ENCODE measurements at places on chromosomes 16 and 17.

GRCh38 chr17:2982854-2983253 lies 80.6 kb downstream of the OR1D5 start:
- no peak for DNase-seq

GRCh38 chr17:76956846-76957540 lies 88.8 kb downstream of the MGAT5B start:
- DNase-seq: no peak

GRCh38 chr17:7328009-7328408 lies 1.1 kb downstream of the NEURL4 start:
- no peak for DNase-seq

DNA sequence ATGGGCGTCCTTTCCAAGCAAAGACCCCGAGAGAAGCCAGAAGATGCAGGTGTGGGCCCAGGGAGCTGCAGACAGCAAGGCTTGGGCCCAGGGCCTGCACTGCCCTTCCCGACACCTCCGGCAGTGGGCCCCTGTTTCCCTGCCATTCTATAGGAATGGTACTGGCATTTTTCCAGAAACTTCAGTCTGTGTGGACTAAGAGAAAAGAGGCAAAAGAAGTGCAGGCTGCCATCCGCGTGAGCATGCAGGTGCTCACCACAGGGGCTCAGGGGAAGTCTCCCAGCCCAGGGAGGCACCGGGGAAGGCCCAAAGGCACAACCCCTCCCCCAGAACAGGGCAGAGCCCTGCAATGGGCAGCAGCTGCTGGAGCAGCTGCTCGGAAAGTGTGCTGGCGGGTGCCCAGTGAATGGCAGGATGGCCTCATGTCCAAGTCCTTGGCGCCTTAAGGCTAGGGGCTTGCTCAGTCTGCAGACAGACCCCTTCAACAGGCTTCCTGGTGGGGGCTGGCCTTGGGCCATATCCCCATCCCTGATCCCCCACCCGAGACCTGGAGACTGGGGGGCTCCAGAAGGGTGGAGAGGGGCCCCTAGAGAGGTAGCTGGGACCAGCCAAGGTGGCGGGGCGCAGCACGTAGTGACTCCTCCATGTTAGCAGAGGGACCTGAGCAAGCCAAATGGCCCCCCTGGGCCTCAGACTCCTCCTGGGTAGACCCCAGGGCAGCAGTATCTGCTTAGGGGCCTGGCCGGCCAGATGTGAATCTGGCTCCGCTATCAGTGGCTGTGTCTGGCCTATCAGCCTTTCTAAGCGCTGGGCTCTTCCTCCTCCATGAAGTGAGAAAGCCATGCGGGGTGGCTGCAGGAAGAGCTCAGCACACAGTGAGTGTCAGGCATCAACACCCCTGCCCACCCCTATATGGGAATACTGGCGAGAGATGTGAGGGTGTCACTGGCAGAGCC lies 6.7 kb upstream of the TPPP3 start:
- no peak for DNase-seq

- peak; percentile 77 for DNase-seq
These were observed 6.7 kb downstream of the FOXL1 start for GRCh38 chr16:86584726-86585721.

DNA sequence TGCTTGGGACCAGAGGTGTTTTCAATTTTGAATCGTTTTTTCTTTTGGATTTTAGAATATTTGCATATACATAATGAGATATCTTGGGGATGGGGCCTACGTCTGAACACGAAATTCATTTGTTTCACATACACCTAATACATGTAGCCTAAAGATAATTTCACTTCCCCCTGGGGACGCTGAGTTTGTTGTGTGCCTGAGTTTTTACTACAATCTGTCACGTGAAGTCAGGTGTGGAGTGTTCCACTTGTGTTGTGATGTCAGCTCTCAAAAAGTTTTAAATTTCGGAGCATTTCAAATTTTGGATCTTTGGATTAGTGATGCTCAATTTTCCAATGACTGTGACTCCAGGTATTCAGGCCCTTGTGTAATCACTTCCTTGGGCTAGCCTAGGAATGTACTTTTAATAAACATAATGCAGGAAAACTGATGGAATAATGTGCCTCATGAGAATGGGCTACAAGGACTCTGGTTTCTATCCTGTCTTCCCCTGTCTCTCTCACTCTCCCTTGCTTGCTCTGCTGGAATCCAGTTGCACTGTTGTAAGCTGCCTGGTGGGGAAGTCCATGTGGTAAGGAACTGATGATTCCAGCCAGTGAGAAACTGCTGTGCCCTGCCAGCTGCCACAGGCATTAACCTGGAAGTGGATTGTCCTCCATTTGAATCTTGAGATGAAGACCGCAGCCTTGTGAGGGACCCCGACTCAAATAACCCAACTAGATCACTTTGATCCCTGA lies 403.8 kb downstream of the SHISA9 start:
- no peak for DNase-seq

DNA sequence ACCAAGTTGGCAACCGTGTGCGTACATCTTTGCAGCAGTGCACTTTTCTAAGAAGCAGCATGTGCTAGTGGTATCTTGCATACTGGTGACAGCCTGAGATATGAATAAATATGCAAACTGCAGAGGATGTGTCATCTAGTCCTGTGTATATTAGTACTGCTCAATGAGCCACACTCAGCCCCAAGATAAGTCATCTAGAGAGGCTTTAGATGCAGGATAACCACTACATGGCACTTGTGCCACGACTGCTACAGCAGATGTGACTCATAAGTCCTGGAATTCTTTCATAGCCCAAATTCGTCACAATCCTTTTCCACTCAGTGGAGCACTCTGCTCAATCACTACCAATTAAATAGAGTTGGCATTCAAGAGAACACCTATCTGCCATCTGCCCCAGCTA lies 171.5 kb downstream of the AXIN2 start:
- no peak for DNase-seq

DNA sequence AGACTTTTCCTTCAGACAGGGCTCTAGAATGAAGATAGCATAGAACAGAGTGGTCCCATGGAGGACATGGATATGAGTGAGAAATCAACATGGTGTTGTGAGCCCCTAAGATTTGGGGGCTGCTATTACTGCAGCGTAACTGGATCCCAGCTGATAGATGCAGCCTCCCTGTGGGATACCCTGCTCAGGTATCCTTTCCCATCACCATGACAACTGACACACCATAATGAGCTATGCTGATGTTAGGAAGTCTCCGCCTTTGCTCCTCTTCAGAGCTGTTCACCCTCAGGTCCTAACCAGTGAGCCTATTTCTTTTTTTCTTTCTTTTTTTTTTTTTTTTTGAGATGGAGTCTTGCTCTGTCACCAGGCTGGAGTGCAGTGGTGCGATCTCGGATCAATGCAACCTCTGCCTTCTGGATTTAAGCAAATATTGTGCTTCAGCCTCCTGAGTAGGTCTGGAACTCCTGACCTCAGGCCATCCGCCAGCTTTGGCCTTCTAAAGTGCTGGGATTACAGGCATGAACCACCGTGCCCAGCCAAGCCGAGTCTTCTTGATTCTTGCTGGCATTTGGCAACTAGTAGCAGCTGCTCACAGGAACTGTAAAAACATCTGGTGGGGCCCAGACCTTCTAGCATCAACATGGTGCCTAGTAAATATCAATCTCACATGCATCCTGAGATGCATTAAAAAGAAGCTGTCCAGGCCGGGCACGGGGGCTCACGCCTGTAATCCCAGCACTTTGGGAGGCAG lies 17.1 kb downstream of the STX4 start:
- no peak for DNase-seq

DNA sequence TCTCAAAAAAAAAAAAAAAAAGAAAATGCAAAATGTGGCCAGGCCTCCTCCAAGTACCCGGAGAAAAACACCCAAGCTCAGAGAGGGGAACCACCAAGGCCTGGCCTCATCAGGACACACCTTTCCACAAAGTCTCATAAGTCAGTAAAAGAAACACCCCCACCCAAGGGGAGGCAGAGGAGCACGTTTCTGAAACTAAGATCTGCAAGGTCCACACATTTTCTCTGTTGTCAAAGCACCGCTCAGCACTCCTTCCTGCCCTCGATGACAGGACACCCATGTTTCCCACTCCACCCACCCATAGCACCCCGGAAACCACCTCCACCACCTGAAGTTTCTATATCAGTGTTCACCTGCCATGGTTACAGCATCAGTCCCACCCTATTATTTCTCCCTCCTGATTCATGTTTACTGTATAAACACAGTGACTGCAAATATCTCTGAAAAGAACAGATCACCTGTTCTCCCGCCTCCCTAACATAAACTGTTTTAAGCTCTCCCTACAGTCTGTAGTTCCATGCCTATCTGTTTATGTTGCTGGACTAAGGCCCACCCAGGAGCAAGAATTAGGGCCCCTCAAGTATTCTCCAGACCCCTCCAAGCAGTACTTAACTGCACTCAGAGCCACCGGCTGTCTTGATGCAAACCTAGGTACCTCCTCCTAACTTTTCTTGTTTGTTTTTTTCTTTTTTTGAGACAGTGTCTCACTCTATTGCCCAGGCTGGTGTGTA lies 2.0 kb downstream of the CORO7 start:
- DNase-seq: no peak

DNA sequence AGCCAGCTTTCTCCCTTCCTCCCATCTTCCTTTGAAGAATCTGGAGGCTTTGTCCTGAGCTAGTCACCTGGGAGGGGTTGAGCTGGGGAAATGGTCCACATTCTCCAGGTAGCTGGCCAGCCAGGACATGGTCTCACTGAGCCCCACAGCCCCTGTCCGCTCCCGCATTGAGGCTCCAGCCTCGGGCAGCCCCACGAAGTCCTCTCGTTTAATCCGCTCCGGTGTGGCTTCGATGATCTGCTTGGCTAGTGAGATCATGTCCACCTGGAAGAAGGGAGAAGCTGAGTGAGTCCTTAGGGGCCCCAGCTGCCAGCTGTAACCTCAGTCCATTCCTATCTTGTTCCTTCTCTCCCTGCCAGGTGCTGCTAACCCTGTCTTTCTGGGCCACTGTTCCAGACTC lies 2.7 kb upstream of the SPAG7 start:
- DNase-seq: no peak

DNA sequence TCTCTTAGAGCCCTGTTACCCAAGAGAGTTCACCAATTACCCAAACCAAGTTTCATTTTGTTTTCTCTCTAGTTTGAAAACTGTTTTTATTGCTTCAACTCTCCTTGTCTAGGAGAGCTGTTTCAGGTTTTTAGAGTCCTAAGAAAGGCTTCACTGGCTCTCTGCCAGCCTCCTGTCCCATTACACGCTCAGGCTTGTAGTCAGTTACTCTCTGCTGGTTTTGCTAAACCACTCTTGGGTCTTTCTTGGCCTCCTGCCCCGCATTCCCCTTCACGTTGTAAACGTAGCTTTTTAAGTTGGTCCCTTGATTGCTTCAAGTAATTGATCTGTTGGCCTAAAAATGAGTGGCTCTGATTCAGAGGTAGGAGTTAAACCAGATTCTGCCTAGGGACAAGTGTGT lies 529.1 kb downstream of the MAF start:
- DNase-seq: no peak

DNA sequence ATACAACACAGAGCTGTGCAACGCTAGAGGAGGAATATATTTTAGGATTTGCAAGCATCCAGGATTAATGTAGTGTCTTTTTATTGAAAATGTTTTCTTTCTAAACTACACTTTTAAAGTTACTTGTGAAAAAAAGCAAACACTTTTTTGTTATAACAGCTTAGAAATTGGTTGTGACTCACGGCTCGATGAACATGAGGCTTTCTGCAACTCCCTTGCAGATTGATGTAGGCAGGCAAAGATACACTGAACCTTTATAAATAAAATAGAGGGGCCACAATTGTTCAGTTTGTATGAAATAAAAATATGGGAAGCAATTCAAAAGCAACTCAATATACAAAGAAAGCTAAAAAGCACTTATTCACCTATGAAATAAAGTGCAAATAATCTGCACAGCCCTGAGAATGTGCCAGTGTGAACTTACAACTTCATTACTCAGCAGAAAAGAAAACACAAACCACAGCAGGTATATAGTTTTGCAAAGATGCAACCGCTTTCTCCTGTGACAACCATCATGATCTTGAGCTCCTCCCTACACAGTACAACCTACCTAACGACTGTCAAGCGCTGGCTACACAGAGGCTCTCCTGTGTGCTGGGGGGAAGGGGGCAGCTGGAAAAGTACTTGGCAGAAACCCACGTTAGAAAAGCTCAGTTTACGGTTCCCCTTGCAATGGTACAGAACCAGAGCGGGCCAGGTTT lies 948 bp downstream of the LUC7L start:
- no peak for DNase-seq

GRCh38 chr17:65297916-65298315 lies 160.7 kb downstream of the RGS9 start:
- DNase-seq: no peak

DNA sequence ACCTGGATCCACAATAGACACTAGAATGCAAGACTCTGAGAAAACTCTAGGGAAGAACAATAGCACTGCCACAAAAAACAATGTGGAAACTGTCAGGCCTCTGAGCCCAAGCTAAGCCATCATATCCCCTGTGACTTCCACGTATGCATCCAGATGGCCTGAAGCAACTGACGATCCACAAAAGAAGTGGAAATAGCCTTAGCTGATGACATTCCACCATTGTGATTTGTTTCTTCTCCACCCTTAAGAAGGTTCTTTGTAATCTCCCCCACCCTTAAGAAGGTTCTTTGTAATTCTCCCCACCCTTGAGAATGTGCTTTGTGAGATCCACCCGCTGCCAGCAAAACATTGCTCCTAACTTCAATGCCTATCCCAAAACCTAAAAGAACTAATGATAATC lies 39.2 kb upstream of the TNRC6C start:
- DNase-seq: no peak

DNA sequence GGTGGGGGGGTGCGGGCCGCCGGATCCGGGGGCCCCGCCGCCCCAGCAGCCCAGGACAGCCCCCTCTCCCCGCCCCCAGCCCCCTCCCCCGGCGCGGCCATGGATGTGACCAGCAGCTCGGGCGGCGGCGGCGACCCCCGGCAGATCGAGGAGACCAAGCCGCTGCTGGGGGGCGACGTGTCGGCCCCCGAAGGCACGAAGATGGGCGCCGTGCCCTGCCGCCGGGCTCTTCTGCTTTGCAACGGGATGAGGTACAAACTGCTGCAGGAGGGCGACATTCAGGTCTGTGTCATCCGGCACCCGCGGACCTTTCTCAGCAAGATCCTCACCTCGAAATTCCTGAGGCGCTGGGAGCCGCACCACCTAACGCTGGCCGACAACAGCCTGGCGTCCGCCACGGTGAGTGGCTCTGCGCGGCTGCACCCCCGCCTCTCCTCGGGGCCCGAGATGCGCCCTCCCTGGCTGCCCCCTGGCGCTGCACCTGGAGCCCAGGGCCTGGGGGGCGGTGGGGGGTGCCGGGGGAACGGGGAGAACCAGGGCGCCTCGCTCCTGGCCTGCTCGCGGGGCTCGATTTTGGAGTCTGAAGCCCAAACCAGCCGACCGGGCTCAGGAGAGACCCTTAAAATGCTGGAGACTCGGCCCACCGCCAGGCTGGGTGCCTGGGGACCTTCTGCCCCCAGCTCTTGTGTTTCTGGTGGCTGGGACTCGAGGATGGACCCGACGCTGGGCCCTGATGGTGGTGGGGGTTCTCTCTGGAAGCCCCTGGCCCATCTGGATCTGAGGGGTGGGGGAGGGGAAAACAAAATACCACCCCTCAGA lies 744 bp downstream of the CMIP start:
- no peak for DNase-seq

- DNase-seq: no peak
These were observed 775 bp downstream of the PRPSAP2 start for GRCh38 chr17:18858567-18859245.

- DNase-seq: no peak
These were observed 22.6 kb downstream of the SLC39A11 start for GRCh38 chr17:73069841-73070240.

GRCh38 chr16:75750528-75750927 lies 24.2 kb upstream of the CPHXL start:
- DNase-seq: no peak
